Activated T-cell treated with anti-CD3 and anti-CD28 coated beads, Interleukin-2, amount 50 U/mL, for 72 hours (primary cell): ENCODE measurements at places on chromosomes 5 and 9. TPM values are rescaled to one million over a fixed set of nuclear protein-coding genes. Genes with fewer than 3 reads are reported as not detected.

DNA sequence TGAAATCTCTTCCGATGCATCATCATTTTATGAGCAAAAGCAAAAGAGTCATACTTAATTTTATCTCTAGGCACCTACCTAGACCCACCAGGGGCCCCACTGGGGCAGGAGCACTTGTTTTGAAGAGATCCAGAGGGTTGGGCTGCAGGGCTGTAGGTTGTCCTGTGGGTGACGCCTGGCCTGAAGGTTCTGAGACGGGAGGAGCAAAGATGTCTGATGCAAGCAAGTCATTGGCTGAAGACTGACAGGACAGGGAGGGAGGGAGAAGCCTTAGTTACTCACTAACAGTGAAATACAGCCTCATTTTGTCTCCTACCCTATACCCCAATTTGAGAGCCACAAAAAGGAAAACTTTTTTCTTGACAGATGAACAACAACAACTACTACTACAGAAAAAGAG lies 17.1 kb upstream of the C9 start:
- no peak for DNase-seq
- H3K36me3 ChIP-seq: no peaks in the 10 kb centered on the region
- peaks cover 17% of the 10 kb centered on the region for H3K27me3 ChIP-seq

Gene IL4
- 1.2 TPM for total RNA-seq

DNA sequence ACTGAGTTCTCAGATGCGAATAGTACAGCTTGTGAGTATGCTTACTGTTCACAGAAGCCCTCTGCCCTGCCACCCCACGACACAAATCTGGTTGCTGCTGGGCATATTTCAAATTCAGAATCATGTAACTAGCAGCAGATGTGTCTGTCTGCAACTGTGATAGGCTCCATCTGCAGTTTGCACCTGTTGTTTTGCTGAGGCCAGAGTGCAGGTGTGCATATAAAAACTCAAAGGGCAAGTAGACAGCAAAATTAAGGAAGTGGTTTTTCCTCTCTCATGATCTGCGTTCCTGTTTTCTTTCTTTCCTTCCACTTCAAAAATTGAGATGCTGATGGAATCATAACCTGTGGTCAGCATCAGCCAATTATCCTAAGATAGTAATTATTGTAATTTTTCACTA lies 1000.5 kb downstream of the PTPRD start:
- no peaks in the 10 kb centered on the region for H3K36me3 ChIP-seq
- H3K27me3 ChIP-seq: no peaks in the 10 kb centered on the region
- no peak overlapping the region for H3K4me3 ChIP-seq
- H3K27ac ChIP-seq: no peak overlapping the region
- H3K4me1 ChIP-seq: peaks cover 5% of the 10 kb centered on the region

GRCh38 chr9:10806868-10807267 lies 194.1 kb upstream of the PTPRD start:
- H3K36me3 ChIP-seq: peaks cover 5% of the 10 kb centered on the region
- no peaks in the 10 kb centered on the region for H3K4me1 ChIP-seq
- no peak overlapping the region for H3K27ac ChIP-seq
- DNase-seq: no peak
- H3K4me3 ChIP-seq: no peak overlapping the region
- H3K27me3 ChIP-seq: no peaks in the 10 kb centered on the region

- H3K4me3 ChIP-seq: no peak overlapping the region
- no peak overlapping the region for H3K27ac ChIP-seq
- DNase-seq: no peak
- H3K27me3 ChIP-seq: no peaks in the 10 kb centered on the region
- H3K36me3 ChIP-seq: no peaks in the 10 kb centered on the region
These were observed 1029.1 kb upstream of the ACO1 start for GRCh38 chr9:31355159-31355882.

DNA sequence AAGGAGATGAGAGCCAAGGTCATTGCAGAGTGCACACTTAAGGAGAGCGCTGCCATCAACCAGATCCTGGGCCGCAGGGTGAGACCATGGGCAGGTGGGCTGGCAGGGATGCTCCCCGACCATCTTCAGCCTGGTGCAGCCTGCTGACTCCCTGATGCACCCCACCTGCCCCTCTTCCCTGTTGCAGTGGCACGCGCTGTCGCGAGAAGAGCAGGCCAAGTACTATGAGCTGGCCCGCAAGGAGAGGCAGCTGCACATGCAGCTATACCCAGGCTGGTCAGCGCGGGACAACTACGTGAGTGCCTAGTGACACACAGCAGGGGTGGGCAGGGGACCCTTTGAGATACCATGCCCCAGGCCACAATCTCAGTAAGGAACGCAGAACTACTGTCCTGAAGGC lies 28.3 kb downstream of the TCF7 start:
- no peak overlapping the region for H3K4me3 ChIP-seq
- peak overlapping the region; percentile 12 for H3K27ac ChIP-seq
- H3K36me3 ChIP-seq: peaks cover 37% of the 10 kb centered on the region
- no peaks in the 10 kb centered on the region for H3K27me3 ChIP-seq
- peaks cover 73% of the 10 kb centered on the region for H3K4me1 ChIP-seq

DNA sequence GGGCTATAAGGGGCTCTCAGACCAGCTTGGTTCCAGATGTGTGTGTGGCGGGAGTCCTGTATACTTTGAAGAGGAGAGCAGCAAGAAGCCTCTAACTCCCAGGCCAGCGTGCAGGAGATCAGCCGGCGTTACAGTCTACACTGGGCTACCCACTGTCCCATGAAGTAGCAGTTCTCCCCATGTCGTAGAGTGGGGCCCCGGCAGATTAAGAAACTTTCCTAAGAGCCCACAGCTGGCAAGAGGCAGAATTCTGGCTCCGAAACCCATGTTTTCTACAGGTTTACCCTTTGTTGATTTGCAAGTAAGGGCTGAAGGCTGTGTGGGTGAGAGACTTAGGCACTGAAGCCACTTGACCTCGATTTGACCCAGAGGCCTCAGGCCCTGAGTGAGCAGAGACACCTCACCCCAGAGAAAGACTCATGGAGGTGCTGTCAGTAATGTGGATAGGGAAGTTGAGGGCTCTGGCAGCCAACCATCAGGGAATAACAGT lies 881 bp upstream of the B4GALT1 start:
- peak overlapping the region; percentile 95 for H3K27ac ChIP-seq
- peak; percentile 24 for DNase-seq
- H3K36me3 ChIP-seq: peaks cover 6% of the 10 kb centered on the region
- no peaks in the 10 kb centered on the region for H3K27me3 ChIP-seq
- peak overlapping the region; percentile 94 for H3K4me3 ChIP-seq
- H3K4me1 ChIP-seq: peaks cover 63% of the 10 kb centered on the region

DNA sequence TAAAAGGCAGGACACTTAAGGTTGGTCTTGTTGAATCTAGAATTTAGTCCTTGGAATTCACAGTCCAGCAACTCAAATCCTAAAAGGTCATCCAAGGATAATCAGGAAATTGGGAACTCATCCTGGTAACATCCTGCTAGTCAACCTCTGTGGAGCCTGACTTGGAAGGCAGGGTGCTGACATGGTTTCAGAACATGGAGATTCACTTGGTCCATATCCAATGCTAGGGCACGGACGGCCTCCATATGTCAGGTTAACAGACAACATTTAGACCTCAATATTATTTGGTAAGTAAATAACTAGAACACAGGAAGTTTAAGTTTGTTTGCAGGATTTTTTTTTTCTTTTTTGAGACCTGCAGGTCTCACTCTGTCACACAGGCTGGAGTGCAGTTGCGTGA lies 783 bp upstream of the DNAH5 start:
- no peaks in the 10 kb centered on the region for H3K27me3 ChIP-seq
- H3K36me3 ChIP-seq: no peaks in the 10 kb centered on the region
- no peaks in the 10 kb centered on the region for H3K4me1 ChIP-seq
- no peak for DNase-seq

Gene CAPSL
- 2.3 TPM for total RNA-seq

DNA sequence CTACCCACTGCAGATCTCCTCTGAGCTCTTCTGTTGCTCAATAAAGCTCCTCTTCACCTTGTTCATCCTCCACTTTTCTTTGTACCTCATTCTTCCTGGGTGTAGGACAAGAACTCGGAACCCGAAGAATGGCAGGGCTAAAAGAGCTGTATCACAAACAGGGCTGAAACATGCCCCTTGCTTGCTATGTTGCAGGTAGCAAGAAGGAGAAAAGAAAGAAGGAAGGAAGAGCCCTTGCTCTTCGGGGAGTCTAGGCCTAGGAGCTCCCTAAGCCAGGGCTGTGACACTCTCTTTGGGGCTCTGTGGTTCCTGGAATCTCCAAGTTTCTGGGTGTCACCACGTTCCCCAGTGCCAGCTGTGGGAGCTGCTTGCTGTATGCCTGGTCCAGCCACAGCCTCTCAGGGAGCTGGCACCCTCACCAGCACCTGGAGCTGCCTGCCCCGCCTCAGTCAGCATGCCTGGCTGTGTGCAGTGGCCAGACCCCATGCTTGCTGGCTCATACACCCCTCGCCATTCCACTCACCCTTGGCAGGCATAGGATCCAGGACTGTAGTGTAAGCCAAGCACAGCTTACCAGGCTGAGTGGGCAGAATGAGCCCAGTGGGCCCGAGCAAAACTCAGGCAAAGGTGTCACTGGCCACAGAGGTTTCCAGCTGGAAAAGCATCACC lies 274.8 kb upstream of the ADRA1B start:
- H3K4me1 ChIP-seq: no peaks in the 10 kb centered on the region
- H3K36me3 ChIP-seq: no peaks in the 10 kb centered on the region
- no peak for DNase-seq
- no peak overlapping the region for H3K27ac ChIP-seq

Gene CAMK4
- 56.1 TPM for total RNA-seq

GRCh38 chr5:142716963-142717362 lies 31.1 kb upstream of the FGF1 start:
- H3K27me3 ChIP-seq: peaks cover 23% of the 10 kb centered on the region
- H3K36me3 ChIP-seq: peaks cover 3% of the 10 kb centered on the region
- DNase-seq: peak; percentile 44
- no peak overlapping the region for H3K27ac ChIP-seq
- H3K4me3 ChIP-seq: no peak overlapping the region

DNA sequence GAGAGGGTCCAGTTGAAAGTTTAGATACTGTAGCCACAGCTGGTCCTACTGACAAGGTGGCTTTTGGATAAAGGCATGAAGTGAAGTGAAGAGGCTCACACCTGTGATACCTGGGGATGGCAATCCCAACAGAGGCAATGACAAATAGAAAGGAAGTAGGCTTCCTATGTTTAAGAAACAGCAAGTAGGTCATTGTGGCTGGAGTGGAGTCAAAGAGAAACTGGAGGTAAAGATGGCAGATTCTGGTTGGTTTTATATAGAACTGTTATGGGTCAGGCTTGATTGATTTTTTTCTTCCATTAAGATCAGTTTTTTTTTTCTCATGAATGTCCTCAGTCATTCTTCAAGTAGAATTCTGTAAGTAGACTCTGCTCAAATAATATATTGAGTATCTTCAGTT lies 79.5 kb downstream of the ANXA1 start:
- H3K27ac ChIP-seq: no peak overlapping the region
- H3K4me1 ChIP-seq: peaks cover 13% of the 10 kb centered on the region
- H3K4me3 ChIP-seq: no peak overlapping the region
- no peaks in the 10 kb centered on the region for H3K36me3 ChIP-seq

DNA sequence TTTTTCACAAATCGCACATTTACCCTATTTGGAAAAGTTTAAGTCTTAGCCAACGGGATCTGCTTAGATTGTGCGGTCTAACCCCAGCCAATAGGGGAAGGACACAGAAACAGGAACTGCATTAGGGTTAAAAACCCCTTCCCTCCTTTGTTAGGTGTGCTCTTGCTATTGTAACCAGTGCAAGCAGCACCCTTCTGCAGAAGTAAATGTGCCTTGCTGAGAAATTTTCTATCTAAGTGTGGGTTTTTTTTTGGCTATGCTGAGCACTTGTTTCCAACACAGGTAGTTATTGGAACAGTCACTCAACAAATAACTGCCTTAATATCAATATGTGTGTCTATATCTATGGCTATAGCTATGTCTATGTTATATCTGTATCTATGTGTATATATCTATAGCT lies 190.0 kb downstream of the TRIM32 start:
- no peak overlapping the region for H3K27ac ChIP-seq
- no peak for DNase-seq
- H3K4me1 ChIP-seq: no peaks in the 10 kb centered on the region
- no peak overlapping the region for H3K4me3 ChIP-seq
- peaks cover 7% of the 10 kb centered on the region for H3K36me3 ChIP-seq

DNA sequence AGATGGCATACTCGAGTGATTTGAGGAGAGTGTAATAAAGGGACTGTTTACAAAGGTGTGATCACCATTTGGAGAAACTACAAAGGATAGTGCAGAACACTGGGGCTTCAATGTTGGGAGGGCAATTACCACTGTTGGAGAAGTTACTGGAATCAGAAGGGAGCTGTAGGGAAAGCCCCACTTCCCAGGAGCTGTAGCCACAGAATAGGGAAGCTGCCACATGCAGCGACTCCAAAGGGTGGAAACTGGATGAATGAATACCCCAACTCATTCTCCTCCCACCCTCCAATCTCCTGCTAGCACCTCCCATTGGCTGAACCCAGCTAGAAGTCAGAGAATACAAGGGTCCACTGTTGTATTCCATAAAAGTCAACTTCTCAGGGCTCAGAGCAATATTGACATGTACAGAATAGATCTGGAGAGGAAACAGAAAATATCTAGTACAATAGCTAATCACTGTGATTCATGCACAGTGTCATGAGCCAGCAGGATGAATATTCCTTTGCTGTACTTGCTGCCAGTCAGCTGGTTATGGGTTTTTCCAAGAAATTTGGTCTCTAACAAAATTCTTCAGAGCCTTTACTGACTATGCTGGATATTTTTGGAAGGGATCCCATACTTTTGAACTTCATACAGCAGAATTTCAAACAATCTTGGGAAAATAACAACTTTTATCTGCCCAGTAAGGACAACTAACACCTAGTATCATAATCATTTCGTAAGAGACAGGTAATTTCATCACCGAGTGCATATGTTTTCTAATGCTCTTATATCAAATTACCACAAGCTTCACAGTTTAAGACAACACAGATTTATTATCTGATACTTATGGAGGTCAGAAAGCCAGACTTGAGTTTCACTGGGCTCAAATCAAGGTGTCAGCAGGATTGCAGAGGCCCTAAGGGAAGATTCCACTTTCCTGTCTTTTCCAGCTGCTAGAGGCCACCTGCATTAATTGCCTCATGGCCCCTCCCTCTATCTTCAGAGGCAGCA lies 39.6 kb downstream of the PDCD1LG2 start:
- H3K4me1 ChIP-seq: peaks cover 10% of the 10 kb centered on the region
- H3K36me3 ChIP-seq: no peaks in the 10 kb centered on the region
- no peak for DNase-seq
- no peak overlapping the region for H3K4me3 ChIP-seq
- no peak overlapping the region for H3K27ac ChIP-seq
- no peaks in the 10 kb centered on the region for H3K27me3 ChIP-seq

DNA sequence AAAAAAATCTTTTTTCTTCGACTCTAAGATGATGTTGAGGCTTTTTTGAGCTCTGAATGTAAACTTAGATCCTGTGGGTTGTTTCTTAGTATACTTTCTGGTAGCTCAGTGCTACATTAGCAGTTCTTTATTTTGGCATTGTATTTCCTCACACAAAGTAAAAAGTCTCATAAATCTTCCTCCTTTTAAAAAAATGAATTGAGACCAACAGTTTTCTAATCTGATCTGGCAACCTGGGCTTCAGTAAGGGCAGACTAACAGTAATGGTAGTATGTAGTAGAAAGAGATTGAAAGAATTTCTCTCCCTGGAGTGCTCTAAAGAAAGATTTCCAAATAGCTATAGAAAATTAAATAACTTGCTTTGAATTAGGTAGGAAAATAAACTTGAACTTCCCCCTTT lies 31.4 kb downstream of the ZCCHC7 start:
- peaks cover 29% of the 10 kb centered on the region for H3K4me1 ChIP-seq
- H3K36me3 ChIP-seq: peaks cover 24% of the 10 kb centered on the region
- H3K27ac ChIP-seq: no peak overlapping the region
- H3K27me3 ChIP-seq: no peaks in the 10 kb centered on the region
- no peak for DNase-seq
- no peak overlapping the region for H3K4me3 ChIP-seq

Gene NR2F1
- total RNA-seq: not detected

GRCh38 chr9:98182069-98182820 lies 10.2 kb downstream of the CORO2A start:
- no peak overlapping the region for H3K27ac ChIP-seq
- DNase-seq: no peak
- H3K4me3 ChIP-seq: no peak overlapping the region
- H3K4me1 ChIP-seq: peaks cover 19% of the 10 kb centered on the region
- no peaks in the 10 kb centered on the region for H3K27me3 ChIP-seq
- no peaks in the 10 kb centered on the region for H3K36me3 ChIP-seq
